ENCODE measurements at places on chromosomes 16 and 17. TPM values are rescaled to one million over a fixed set of nuclear protein-coding genes. Genes with fewer than 3 reads are reported as not detected.

- H3K27me3 ChIP-seq: no peaks in the 10 kb centered on the region
- DNase-seq: no peak
- H3K4me3 ChIP-seq: no peak overlapping the region
- H3K4me1 ChIP-seq: no peaks in the 10 kb centered on the region
- peaks cover 15% of the 10 kb centered on the region for H3K36me3 ChIP-seq
Measured at GRCh38 chr17:80212511-80212910, 7.6 kb downstream of the SGSH start.

DNA sequence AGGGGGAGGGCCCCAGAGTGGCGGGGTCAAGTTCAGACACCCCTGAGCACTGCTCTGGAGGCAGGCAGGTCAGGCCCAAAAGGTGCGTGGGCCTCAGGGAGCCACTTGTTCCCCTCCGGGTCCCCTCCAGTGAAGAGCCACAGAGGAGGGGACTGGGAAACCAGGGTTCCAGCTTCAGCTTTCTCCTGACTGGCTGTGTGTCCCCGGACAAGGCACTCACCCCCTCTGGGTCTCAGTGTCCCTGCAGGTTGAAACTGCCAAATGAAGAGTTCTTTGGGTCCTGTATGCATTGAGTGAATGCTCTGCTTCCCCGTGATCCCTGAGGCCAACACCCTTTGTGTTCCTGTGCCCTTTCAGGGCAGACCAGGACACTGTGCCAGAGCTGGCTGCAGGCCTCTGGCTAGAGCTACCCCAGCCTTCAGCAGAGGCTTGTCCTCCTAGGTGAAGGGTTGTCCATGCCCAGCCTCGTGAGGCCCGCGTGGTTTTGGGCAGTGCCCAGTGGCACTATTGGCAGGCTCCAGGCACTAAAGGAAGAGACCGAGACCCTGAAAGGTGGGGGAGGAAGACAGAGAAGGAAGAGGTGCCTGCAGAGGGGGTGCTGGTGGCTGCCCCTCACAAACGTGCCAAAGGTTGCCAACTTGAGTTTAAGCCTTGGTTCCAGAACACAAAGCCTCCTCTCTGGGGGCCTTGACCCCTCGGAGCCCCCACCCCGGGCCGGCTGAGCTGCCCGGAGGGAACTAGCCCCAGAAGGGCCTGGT lies 13.3 kb upstream of the WNT3 start:
- H3K4me3 ChIP-seq: no peak overlapping the region
- no peak for DNase-seq
- no peak overlapping the region for H3K27ac ChIP-seq
- H3K27me3 ChIP-seq: peaks cover 6% of the 10 kb centered on the region

DNA sequence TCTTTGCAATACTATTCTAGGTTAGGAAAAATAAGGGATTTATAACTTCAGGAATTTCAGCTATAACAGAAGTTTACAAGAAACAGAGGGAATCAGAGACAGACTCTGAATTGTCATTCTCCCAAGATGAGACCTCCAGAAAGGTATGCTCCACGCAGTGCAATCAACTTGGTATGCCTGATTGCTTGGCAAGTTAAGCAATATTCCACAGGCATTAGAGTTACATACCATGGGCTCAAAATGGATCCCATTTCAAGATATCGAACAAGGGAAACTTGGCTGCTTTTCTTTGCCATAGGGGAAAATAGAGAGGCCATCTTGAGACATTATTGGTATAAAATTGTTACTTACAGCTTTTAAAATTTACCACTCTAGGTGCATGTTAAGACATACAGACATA lies 615.6 kb upstream of the SOX9 start:
- no peaks in the 10 kb centered on the region for H3K27me3 ChIP-seq
- no peak for DNase-seq
- H3K4me3 ChIP-seq: no peak overlapping the region
- no peak overlapping the region for H3K27ac ChIP-seq
- H3K36me3 ChIP-seq: no peaks in the 10 kb centered on the region
- no peaks in the 10 kb centered on the region for H3K4me1 ChIP-seq

DNA sequence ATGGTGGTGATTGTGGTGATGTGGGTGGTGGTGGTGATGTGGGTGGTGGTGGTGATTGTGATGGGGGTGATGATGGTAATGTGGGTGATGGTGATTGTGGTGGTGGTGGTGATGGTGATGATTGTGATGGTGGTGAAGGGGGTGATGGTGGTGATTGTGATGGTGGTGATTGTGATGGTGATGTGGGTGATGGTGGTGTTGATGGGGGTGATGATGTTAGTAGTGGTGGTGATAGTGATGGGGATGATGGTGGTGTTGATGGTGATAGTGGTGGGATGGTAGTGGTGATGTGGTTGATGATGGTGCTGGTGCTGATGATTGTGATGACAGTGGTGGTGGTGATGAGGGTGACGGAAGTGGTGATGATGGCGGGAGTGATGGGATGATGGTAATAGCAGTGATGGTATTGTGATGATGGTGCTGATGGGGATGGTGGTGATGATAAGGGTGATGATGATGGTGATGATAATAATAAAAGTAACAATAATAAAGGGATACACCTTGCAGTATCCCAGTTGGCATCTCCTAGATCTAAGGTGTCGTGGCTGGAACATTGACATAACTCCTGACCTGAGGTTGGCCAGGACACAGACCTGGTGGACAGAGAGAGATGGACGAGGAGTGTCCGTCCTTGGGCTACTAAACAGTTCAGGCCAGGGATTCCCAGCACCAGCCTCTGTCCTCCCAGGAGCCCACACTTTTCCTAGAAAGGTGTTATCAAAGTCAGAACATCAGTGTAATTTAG lies 344.5 kb downstream of the SEC14L1 start:
- peaks cover 21% of the 10 kb centered on the region for H3K4me1 ChIP-seq
- H3K27ac ChIP-seq: no peak overlapping the region
- H3K27me3 ChIP-seq: no peaks in the 10 kb centered on the region

- H3K27me3 ChIP-seq: no peaks in the 10 kb centered on the region
- H3K4me1 ChIP-seq: no peaks in the 10 kb centered on the region
- H3K27ac ChIP-seq: no peak overlapping the region
- no peak for DNase-seq
Measured at GRCh38 chr16:15073101-15073500, 17.2 kb upstream of the NTAN1 start.

DNA sequence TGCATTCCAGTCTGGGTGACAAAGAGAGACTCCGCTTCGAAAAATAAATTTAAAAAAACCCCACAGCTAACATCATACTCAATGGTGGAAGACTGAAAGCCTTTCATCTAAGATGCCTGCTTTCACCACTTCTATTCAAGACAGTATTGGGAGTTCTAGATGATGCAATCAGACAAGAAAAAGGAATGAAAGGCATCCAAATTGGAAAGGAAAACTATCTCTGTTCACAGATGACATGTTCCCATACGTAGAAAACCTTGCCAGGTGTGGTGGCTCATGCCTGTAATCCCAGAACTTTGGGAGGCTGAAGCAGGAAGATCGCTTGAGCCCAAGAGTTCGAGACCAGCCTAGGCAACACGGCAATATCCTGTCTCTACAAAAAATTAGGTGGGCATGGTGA lies 31.1 kb downstream of the RANBP10 start:
- no peaks in the 10 kb centered on the region for H3K27me3 ChIP-seq
- H3K4me1 ChIP-seq: peaks cover 21% of the 10 kb centered on the region
- DNase-seq: no peak
- no peak overlapping the region for H3K27ac ChIP-seq

GRCh38 chr17:17275971-17276370 lies 5.1 kb downstream of the COPS3 start:
- no peaks in the 10 kb centered on the region for H3K27me3 ChIP-seq
- H3K36me3 ChIP-seq: no peaks in the 10 kb centered on the region

Gene CACNG5
- total RNA-seq: 0.32 TPM

Gene NKD1
- 1.7 TPM for total RNA-seq

Gene PRDM7
- total RNA-seq: not detected

Measured in transverse colon (tissue), 4 donors.